Vagina (tissue), 2 donors: ENCODE measurements at places on chromosomes 12 and 14. TPM values are rescaled to one million over a fixed set of nuclear protein-coding genes. Genes with fewer than 3 reads are reported as not detected.

DNA sequence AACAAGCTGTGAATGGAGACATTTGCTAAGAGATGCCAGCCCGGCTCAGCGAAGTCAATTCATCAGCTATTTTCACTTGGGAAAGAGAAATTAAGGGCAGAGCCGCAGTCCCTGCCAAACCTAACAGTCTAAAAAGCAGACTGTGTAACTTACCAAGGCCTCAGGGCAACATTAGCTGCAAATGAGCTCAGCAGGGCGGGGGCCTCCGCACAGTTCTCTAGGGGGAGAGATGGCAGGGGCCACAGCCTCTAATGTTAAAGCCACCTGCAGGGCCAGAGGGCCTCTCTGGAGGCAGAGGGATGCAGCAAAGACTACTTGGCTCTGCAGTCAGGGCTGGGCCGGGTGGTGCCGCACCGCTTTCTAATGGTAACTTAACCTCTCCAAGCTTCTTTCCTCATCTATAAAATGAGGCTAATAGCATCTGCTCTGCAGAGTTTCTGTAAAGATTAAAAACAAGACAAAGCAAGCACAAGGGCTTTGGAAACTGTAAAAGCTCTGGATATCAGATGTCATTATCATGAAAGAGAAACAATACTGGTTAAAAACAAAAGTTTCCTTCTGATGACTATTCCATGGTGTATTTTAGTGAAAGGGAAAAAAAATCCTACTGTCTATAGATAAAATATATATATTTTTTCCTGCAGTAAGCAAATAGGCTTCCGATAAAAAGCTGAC lies 13.4 kb upstream of the GPRC5A start:
- no peaks in the 10 kb centered on the region for H3K4me1 ChIP-seq
- H3K36me3 ChIP-seq: no peaks in the 10 kb centered on the region
- DNase-seq: no peak
- no peaks in the 10 kb centered on the region for H3K27me3 ChIP-seq
- H3K4me3 ChIP-seq: no peak overlapping the region

GRCh38 chr14:46417066-46417465 lies 234.5 kb downstream of the RPL10L start:
- H3K4me3 ChIP-seq: no peak overlapping the region
- no peaks in the 10 kb centered on the region for H3K27me3 ChIP-seq
- H3K27ac ChIP-seq: no peak overlapping the region
- H3K4me1 ChIP-seq: no peaks in the 10 kb centered on the region

- no peaks in the 10 kb centered on the region for H3K4me1 ChIP-seq
- H3K36me3 ChIP-seq: no peaks in the 10 kb centered on the region
- no peak overlapping the region for H3K4me3 ChIP-seq
- H3K27ac ChIP-seq: no peak overlapping the region
- no peak for DNase-seq
These were observed 29.4 kb upstream of the FBRSL1 start for GRCh38 chr12:132460571-132460970.

GRCh38 chr14:33229269-33229929 lies 290.7 kb downstream of the NPAS3 start:
- no peaks in the 10 kb centered on the region for H3K36me3 ChIP-seq
- no peaks in the 10 kb centered on the region for H3K27me3 ChIP-seq
- no peak overlapping the region for H3K4me3 ChIP-seq

GRCh38 chr14:89409961-89410360 lies 7.1 kb downstream of the FOXN3 start:
- peak overlapping the region; percentile 17 for H3K27ac ChIP-seq
- H3K4me3 ChIP-seq: no peak overlapping the region
- no peak for DNase-seq
- peaks cover 98% of the 10 kb centered on the region for H3K4me1 ChIP-seq
- no peaks in the 10 kb centered on the region for H3K36me3 ChIP-seq

GRCh38 chr14:104639885-104640548 lies 35.4 kb upstream of the TMEM179 start:
- no peaks in the 10 kb centered on the region for H3K4me1 ChIP-seq
- no peak for DNase-seq
- no peaks in the 10 kb centered on the region for H3K27me3 ChIP-seq
- H3K4me3 ChIP-seq: no peak overlapping the region
- no peaks in the 10 kb centered on the region for H3K36me3 ChIP-seq
- H3K27ac ChIP-seq: no peak overlapping the region

SLC17A8 gene
- total RNA-seq: not detected
